Chondrocyte (in vitro differentiated cells): ENCODE measurements at places on chromosomes 5 and 9. TPM values are rescaled to one million over a fixed set of nuclear protein-coding genes. Genes with fewer than 3 reads are reported as not detected.

- H3K4me3 ChIP-seq: no peak overlapping the region
- H3K36me3 ChIP-seq: peaks cover 10% of the 10 kb centered on the region
- H3K27ac ChIP-seq: no peak overlapping the region
- no peak for DNase-seq
- H3K27me3 ChIP-seq: no peaks in the 10 kb centered on the region
These were observed 13.5 kb downstream of the MOCS2 start for GRCh38 chr5:53095931-53096525.

GRCh38 chr9:13113216-13113615 is 166.3 kb downstream of the MPDZ start:
- H3K4me3 ChIP-seq: no peak overlapping the region
- H3K27me3 ChIP-seq: no peaks in the 10 kb centered on the region
- H3K36me3 ChIP-seq: peaks cover 30% of the 10 kb centered on the region

- no peak overlapping the region for H3K27ac ChIP-seq
- DNase-seq: no peak
- H3K4me1 ChIP-seq: peaks cover 26% of the 10 kb centered on the region
- H3K36me3 ChIP-seq: no peaks in the 10 kb centered on the region
- H3K4me3 ChIP-seq: peak overlapping the region; percentile 78
- peaks cover 17% of the 10 kb centered on the region for H3K27me3 ChIP-seq
These were observed 905 bp upstream of the HRH2 start for GRCh38 chr5:175656966-175657365.

GRCh38 chr9:135069558-135070197 is 17.8 kb upstream of the OLFM1 start:
- H3K27ac ChIP-seq: no peak overlapping the region
- no peak overlapping the region for H3K4me3 ChIP-seq

DNA sequence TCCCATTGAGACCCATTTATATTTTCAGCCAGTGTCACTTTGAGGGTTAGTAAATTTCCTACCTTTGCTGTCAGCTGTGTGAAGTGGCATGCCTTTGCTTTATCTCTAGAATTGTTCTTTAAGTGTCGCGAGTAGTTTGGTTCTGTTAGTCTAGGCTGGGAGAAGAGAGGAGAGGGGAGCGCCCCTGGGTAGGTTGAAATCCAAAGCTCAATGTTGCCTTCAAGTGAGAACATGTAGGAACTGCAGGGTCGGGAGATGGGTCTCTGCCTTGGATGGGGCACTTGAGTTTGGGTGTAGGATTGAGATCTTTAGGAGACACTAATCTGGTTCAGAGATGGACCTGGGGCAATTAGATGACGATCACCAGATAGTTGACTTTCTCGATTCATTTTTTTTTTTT is 46.3 kb downstream of the STC2 start:
- no peak for DNase-seq
- H3K4me3 ChIP-seq: no peak overlapping the region
- H3K36me3 ChIP-seq: no peaks in the 10 kb centered on the region
- H3K4me1 ChIP-seq: peaks cover 15% of the 10 kb centered on the region
- peaks cover 15% of the 10 kb centered on the region for H3K27me3 ChIP-seq
- H3K27ac ChIP-seq: no peak overlapping the region

DNA sequence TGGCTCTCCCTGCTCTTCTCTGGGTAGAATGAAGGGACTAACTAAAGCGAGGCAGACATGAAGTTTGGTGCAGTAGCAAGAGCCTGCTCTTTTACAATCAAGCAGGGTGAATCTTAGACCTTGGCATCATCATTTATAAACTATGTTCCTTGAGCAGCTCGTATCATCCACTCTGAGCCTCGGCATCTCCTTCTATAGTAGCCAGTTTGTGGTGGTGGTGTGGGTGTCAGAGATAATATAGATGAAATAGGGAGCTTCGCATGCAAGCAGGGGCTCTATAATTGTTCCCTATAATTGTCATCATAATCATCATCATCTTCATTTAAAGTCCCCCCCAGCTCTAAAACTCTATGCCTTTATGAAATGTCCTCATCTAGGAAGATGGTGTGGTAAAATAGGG is 72.5 kb upstream of the SAP30L start:
- H3K4me1 ChIP-seq: peaks cover 67% of the 10 kb centered on the region
- no peak for DNase-seq
- H3K27me3 ChIP-seq: no peaks in the 10 kb centered on the region
- peaks cover 17% of the 10 kb centered on the region for H3K36me3 ChIP-seq
- no peak overlapping the region for H3K4me3 ChIP-seq

GRCh38 chr9:28915202-28915930 is 1342.1 kb upstream of the C9orf72 start:
- DNase-seq: no peak
- no peak overlapping the region for H3K4me3 ChIP-seq
- no peaks in the 10 kb centered on the region for H3K36me3 ChIP-seq
- no peaks in the 10 kb centered on the region for H3K4me1 ChIP-seq
- H3K27ac ChIP-seq: no peak overlapping the region
- H3K27me3 ChIP-seq: no peaks in the 10 kb centered on the region

- H3K27ac ChIP-seq: no peak overlapping the region
- H3K36me3 ChIP-seq: no peaks in the 10 kb centered on the region
- peaks cover 23% of the 10 kb centered on the region for H3K4me1 ChIP-seq
- no peaks in the 10 kb centered on the region for H3K27me3 ChIP-seq
- no peak for DNase-seq
These were observed 2.5 kb upstream of the RAB14 start for GRCh38 chr9:121204121-121204520.

- no peak overlapping the region for H3K4me3 ChIP-seq
- no peaks in the 10 kb centered on the region for H3K27me3 ChIP-seq
- DNase-seq: no peak
- H3K36me3 ChIP-seq: no peaks in the 10 kb centered on the region
- H3K4me1 ChIP-seq: peaks cover 23% of the 10 kb centered on the region
These were observed 41.3 kb upstream of the FBP1 start for GRCh38 chr9:94680621-94681020.

GRCh38 chr5:179603308-179603707 is 20.2 kb downstream of the HNRNPH1 start:
- H3K4me3 ChIP-seq: no peak overlapping the region
- H3K27ac ChIP-seq: no peak overlapping the region
- H3K27me3 ChIP-seq: no peaks in the 10 kb centered on the region
- H3K4me1 ChIP-seq: no peaks in the 10 kb centered on the region

GRCh38 chr9:93278144-93278543 is 94.2 kb downstream of the WNK2 start:
- DNase-seq: no peak
- no peak overlapping the region for H3K4me3 ChIP-seq
- H3K36me3 ChIP-seq: peaks cover 4% of the 10 kb centered on the region

- no peaks in the 10 kb centered on the region for H3K36me3 ChIP-seq
- H3K27me3 ChIP-seq: peaks cover 9% of the 10 kb centered on the region
- H3K4me3 ChIP-seq: no peak overlapping the region
- peaks cover 7% of the 10 kb centered on the region for H3K4me1 ChIP-seq
These were observed 429.2 kb upstream of the KLF4 start for GRCh38 chr9:107918749-107919148.

DNA sequence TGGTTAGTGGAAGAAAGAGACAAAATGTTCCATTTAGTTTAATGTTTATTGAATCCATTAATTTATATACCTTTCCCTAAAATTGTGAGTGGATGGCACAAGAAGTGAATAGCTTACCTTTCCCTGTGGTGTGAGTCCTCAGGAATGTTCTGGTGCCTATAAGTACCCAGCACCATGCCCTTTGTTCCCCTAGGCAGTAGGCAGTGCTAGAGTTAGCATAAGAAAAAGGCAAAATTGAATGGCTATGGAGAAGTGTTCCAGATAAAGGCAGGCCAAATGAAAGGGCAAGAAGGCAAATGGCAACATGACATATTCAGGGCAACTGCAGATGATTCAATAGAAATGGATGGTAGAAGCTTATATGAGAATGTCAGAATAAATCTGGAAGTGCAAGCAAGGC is 370.8 kb upstream of the PTGER4 start:
- DNase-seq: no peak
- H3K4me1 ChIP-seq: no peaks in the 10 kb centered on the region
- no peak overlapping the region for H3K4me3 ChIP-seq
- H3K27ac ChIP-seq: no peak overlapping the region
- peaks cover 9% of the 10 kb centered on the region for H3K27me3 ChIP-seq

DNA sequence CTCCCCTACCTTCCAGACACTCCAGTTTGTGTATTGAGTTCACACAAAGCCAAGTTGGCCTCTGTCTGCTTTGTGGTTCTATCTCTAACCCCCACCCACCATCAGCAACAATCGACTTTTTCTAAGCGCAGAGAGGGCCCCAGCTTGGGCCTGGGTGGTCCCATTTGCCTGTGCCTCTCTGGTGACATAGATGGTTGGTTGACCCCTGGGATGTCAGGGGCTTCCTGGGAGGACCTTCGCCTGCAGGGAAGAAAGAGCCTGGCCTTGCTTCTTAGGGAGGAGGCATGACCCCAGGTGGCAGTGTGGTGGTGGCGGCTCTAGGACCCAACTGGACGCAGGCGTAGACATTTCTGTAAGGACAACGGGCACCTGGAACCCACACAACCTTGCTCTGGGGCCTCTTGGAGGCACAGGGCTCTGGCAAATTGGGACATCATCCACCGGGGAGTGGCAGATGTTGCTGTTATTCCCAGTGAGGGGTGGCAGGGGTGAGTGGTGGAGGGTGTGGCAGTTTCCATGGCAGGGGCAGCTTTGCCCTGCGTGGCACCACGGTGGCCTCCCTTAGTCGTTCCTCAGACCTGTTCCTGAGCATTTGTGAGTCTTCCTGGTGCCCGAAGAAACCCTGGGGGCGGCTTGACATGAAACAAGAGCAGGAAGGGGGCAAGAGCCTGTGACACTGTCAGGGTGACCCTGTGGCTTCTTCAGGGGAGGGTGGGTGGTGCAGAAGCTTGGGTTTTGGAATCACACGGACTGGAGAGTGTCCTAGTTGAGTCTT is 171.0 kb upstream of the IER5L start:
- H3K4me3 ChIP-seq: no peak overlapping the region
- peaks cover 17% of the 10 kb centered on the region for H3K4me1 ChIP-seq
- H3K27me3 ChIP-seq: no peaks in the 10 kb centered on the region
- DNase-seq: no peak

- no peak for DNase-seq
- H3K4me3 ChIP-seq: no peak overlapping the region
- H3K27me3 ChIP-seq: peaks cover 15% of the 10 kb centered on the region
- peaks cover 3% of the 10 kb centered on the region for H3K36me3 ChIP-seq
- H3K27ac ChIP-seq: no peak overlapping the region
These were observed 161.1 kb upstream of the TBCA start for GRCh38 chr5:77937015-77937908.

DNA sequence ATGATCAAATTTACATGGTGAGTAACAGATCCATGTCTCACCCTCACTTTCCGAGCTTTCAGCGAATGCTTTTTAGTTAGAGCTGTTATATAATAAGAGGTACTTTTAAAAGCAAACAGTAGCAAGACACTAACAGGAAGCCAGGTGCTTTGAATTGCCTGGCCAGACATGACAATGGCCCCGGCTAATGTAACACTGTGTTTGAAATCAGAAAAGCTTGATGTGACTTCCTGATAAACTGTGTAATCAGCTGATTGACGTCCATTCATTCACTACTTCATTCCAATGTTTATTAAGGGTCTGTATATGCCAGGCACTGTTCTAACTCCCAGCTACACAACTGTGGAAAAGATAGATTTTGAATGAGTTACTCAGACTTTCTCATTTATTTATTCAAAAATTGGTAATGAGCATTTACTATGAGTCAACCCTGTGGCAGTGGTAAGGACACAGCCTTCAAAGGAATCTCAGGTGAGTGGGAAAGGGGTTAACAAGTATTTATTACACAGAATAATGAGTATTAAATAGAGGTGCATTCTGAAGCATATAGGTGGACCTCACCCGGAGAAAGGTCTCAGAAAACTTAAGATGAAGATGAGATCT is 26.6 kb downstream of the DPYSL3 start:
- no peak for DNase-seq
- no peaks in the 10 kb centered on the region for H3K27me3 ChIP-seq
- H3K4me3 ChIP-seq: no peak overlapping the region
- no peaks in the 10 kb centered on the region for H3K36me3 ChIP-seq

- no peak overlapping the region for H3K4me3 ChIP-seq
- no peaks in the 10 kb centered on the region for H3K27me3 ChIP-seq
- H3K36me3 ChIP-seq: peaks cover 1% of the 10 kb centered on the region
- no peak for DNase-seq
- H3K27ac ChIP-seq: no peak overlapping the region
These were observed 13.1 kb downstream of the NDUFAF2 start for GRCh38 chr5:60958088-60958487.

DNA sequence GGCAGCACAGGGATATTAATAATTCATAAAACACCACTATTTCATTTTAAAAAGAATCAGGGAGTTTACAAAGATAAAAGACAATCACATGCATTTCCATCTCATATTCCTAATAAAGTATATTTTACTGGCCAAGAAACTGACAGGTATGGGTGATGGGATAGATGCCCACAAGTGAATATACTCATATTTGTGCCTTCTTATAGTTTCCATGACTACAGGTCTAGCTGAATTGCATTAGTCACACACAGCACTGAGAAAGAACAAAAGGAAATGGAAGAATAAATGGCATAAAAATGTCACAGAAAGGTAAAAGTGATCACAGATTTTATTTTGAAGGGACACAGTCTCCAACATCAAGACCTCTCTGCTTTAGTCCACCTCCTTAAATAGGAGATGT is 193.5 kb downstream of the PLK2 start:
- H3K4me1 ChIP-seq: peaks cover 6% of the 10 kb centered on the region
- no peak overlapping the region for H3K4me3 ChIP-seq
- no peak overlapping the region for H3K27ac ChIP-seq

The ZDHHC11B gene
- total RNA-seq: 0.17 TPM in 1 of 3 replicates, not detected in the others

The IFNK gene
- not detected in 3 replicates for total RNA-seq

The GTF2H2 gene
- 16.8 to 30.4 TPM (median 18.8 TPM) in 3 replicates for total RNA-seq

The SPEF2 gene
- 3.1 to 5.1 TPM (median 3.8 TPM) in 3 replicates for total RNA-seq

The LCN12 gene
- total RNA-seq: 0.51 to 0.60 TPM in 2 of 3 replicates, not detected in the other

The CNTNAP3 gene
- 10.4 to 22.3 TPM (median 20.0 TPM) in 3 replicates for total RNA-seq

The PCDHA4 gene
- 7.1 to 11.1 TPM (median 8.3 TPM) in 3 replicates for total RNA-seq

The FCN2 gene
- not detected in 3 replicates for total RNA-seq

The UBE2R2 gene
- 39.1 to 51.2 TPM (median 48.8 TPM) in 3 replicates for total RNA-seq

The FST gene
- 4.8 to 5.6 TPM (median 4.9 TPM) in 3 replicates for total RNA-seq

The TAF1L gene
- 0.02 TPM in 1 of 3 replicates, not detected in the others for total RNA-seq

The SHOC1 gene
- not detected in 3 replicates for total RNA-seq

The NOXA1 gene
- total RNA-seq: 0.97 to 2.5 TPM (median 2.0 TPM) in 3 replicates

The ZBED3 gene
- 10.7 to 15.8 TPM (median 14.7 TPM) in 3 replicates for total RNA-seq
